ENCODE measurements at places on chromosomes 1 and 21.

- DNase-seq: no peak
Observed at GRCh38 chr1:77972080-77972479, 6.8 kb downstream of the FUBP1 start.

DNA sequence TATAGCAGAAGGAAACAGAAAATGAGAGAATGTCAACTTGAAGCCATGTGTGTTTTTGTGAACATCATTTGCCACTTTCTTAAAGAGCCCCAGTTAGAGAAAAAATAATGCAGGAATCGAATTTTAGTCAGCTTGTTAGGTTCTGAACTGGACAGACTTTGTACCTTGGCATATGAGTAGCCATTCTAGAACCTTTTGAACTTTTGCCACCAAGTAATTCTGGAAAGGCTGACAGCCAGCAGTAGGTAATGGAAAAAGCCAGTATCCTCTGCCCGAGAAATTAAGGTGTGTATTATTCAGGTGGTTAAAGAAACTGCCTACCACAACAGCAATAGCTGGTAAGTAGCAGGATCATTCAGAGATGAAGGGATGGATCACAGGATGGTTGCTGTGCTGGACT lies 20.7 kb downstream of the LRRC8D start:
- DNase-seq: no peak

DNA sequence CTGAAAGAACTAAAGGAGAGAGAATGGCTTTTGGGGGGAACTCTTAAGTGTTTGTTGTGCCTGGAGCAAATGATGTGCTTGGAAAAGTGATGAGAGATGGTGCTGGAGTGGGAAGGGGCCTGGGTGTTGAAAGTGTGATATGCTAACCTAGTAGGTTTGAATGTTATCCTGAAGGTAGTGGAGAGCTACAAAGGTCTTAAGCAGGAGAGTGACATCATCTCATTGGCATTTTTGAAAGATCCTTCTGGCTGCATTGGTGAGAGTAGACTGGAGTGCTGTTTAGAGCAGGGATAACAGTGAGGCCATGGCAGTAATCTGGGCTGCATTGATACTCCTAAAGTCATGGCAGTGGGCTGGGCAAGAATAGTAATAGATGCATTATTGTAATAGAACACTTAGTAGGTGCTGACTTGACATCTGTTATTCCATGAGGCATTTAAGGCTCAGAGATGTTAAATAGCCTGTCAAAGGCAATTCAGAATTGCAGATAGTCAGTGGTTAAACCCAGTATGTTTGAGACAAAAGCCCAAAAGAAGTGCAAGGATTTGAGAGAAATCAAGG lies 44.5 kb downstream of the MDM4 start:
- no peak for DNase-seq

- no peak for DNase-seq
Observed at GRCh38 chr1:183194527-183195141, 8.6 kb downstream of the LAMC2 start.

DNA sequence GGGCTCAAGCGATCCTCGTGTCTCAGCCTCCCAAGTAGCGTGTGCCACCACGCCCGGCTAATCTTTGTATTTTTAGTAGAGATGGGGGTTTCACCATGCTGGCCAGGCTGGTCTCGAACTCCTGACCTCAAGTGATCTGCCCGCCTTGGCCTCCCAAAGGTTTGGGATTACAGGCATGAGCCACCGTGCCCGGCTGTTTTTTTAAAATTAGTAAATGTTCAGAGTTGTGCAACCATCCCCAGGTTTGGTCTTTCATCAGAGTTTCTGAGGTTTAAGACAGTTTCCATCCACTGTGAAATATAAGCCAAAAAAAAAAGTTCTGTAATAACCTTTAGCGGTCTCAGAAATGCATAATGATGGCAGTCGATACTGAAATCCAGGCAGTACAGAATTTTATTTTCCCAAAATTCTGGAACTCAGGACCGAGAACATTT lies 550 bp upstream of the SYT11 start:
- DNase-seq: no peak

- no peak for DNase-seq
Observed at GRCh38 chr1:236220473-236220872, 61.3 kb downstream of the ERO1B start.

DNA sequence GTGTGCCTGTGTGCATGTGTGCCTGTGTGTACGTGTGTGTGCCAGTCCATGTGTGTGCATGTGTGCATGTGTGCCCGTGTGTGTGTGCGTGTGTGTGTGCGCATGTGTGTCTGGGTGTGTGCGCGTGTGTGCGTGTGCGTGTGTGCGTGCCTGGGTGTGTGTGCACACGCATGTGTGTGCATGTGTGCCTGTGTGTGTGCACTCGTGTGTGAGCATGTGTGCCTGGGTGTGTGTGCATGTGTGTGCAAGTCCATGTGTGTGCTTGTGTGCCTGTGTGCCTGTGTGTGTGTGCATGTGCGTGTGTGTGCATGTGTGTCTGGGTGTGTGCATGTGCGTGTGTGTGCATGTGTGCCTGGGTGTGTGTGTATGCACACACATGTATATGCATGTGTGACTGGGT lies 28.7 kb upstream of the COL6A2 start:
- no peak for DNase-seq

GRCh38 chr1:7940745-7941436 lies at the start of gene TNFRSF9:
TNFRSF9 (minus strand) TSS chr1:7940839; CDS start chr1:7939994, 845 bp downstream.
- no peak for DNase-seq

DNA sequence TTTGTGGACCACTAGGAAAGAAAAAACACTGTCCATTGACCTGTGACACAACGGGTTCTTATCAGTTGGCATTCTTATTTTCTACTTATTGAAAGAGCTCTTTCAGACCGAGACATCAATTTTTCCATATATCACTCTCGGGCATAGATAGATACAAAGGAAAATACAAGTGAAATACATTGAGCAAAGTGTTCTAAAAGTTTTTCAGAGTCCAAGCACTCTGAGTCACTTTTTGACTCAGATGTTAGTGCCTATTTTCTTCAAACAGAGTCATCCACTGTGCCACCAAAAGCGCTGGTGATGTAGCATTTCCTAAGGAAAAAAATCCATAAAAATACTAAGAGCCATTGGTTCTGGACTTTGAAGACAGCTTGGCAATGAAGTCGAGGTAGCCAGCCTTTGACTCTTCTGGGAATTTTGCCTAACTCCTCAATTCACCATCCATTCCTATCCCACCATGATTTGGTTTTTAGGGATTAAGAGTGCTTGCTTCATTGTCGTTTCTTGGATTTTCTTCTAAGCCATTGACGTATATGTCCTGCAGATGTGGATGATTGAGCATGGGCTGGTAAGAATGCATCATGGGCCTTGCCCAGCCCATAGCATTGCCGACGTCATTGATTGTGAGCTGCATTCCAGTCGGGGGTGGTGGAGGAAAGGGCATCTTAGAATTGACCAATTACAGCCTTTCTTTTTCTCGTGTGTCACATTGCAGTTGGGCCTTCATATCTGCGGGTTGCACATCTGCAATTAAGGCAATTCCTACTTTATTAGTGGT lies 10.6 kb downstream of the GALNT2 start:
- DNase-seq: no peak

GRCh38 chr1:184801503-184801902 lies 46.8 kb upstream of the EDEM3 start:
- no peak for DNase-seq

DNA sequence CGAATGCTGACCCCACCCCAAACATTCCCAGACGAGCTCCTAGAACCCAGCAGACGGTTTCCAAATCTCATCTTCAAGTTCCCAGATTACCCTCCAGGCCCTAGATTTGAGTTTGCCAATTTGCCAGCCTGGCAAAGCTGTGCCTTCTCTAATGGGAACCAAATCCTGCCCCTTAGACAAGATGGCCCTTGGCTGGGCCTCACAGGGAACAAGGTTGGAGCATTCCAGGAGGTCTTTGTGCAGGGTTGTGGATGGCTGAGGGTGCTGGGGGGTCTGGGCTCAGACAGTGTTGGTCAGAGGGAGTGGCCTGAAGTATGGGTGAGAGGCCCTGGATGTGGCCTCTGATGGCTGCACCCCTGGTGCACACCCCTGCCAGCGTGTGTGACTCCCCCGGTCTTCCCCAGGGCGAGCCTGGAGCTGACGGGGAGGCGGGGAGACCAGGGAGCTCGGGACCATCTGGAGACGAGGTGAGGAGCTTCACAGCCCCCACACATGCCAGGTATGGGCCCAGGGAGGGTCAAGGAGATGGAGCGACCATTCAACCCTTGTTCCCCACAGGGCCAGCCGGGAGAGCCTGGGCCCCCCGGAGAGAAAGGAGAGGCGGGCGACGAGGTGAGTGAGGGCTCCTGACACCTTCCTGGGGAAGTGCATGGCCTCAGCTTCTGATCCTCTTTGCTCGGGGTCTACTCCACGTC lies 10.2 kb downstream of the COL6A1 start:
- no peak for DNase-seq

- no peak for DNase-seq
Observed at GRCh38 chr1:98965394-98965793, 39.3 kb downstream of the PLPPR5 start.

DNA sequence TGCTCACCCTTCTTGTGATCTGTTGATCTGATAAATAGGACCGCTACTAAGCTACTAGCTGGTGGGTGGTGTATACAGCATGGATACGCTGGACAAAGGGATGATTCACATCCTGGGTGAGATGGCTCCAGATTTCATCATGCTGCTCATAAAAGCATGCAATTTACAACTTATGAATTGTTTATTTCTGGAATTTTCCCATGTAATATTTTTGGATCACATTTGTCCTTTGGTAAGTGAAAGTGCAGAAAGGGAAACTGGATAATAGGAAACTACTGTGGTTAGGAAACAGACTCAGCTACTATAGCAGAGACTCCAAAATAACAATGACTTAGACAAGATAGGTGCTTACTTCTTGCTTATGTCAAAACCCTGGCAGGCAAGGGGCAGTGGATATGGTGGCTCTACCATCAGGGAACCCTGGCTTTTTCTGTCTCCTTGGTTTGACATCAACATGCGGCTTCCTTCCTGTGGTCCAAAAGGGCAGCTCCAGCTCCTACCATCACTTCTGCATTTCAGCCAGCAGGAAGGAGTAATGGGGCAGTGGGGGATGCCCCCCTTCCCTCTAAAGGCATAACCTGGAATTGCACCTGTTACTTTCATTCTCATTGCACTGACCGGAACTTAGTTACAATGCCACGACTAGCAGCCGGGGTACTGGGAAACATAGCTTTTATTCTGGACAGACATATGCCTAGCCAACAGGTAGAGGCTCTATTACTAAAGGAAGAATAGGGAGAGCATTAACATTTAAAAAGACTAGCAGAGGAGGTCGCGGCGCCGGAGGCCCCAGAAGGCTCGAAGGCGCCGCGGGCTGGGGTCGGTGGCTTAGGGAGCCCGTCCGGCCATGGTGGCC lies 13.8 kb upstream of the AK2 start:
- no peak for DNase-seq

DNA sequence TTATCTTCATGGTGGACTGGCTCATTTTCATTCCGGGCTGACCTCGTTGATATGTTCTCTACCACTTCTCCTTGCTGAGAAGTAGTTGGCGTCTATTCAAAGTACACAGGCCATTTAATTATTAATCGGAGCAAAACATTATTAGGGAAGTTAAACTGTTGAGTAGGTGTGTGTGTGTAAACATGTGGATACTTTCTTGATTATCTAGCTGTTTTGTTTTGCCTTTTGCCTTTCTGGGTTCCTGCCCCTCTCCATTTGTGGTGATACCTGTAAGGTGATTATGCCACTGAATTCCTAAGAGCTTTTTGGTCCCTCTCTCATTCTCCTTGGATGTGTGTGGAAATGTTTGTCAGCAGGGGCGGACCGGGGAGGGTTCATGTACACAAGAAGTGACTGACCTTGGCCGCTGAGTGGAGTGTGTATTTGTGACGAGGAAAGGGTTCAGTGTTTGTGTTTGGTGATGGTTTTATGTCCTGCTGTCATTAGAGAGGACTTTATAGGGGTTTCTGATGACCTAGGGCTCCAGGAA lies 56.6 kb upstream of the PPP2R5A start:
- DNase-seq: no peak

DNA sequence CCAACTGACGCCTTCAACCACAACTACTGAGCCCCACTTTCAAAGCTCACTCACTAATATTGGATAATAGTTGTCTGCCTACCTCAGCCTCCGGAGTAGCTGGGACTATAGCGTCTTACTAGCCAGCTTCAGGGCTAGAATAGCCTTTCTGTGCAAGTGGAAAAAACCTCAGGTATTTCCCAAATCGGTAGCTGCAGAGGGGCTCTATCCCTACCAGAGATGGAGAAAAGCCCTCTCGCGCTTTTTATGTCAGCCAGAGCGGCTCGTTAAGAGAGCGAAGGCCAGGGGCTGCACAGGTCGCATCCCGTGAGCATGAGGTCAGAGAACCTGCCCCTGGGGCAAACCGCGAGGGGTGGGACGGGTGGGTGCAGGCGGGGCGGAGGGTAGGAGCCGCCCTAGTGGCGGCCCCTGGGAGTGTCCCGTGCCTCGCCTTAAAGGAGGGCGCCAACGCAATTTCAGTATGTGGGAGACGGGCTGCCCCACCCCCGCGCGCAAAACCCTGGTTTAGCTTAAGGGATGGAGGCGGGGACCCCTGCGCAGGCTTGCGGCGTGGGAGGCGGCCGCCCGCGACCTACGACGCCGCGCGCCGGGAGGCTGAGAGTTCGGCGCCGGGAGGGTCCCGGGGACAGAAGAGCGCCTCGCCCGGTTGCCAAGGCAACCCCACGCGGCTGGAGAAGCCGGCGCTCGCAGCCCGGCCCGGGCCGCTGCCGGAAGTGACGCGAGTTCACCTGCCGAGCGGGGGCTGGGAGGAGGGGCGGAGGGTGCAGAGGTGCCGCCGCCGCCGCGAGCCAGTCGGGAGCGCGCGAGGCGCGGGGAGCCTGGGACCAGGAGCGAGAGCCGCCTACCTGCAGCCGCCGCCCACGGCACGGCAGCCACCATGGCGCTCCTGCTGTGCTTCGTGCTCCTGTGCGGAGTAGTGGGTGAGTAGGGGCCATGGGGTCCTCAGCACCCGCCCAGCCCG lies at the start of gene CXADR:
CXADR (plus strand) TSS at position 791 of the 961 bp plus-strand sequence; CDS start at position 878, 87 bp downstream.
- peak; percentile 88 for DNase-seq

DNA sequence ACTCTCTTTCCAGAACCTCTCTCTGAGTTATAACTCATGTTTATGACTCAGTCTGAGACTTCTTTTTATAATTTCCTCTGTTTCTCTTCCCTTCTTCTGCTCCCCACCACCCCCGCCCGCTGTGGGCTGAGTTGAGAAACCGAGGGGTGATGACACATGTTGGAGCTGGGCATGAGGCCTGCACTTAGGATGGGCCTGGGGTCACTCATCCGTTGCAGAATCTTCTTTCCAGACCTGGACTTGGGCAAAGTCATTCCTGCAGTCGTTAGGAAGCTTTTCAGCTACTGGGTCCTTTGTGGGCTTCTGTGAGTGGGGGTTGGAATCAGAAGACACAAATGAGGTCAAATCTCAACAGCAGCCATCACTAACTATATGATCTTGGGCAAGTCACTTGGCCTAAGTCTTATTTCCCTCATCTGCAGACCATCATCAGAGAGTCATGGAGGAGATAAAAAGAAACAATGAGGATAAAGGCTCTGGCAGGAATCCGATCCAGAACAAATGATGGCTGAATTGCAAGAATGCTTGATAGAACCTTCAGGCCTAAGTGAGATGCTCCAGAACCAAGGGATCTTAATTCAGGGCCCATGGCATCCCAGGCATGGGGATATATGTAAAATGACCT lies 53.4 kb downstream of the RPS6KA1 start:
- DNase-seq: no peak

GRCh38 chr21:29189353-29189752 lies 58.9 kb downstream of the MAP3K7CL start:
- no peak for DNase-seq

GRCh38 chr1:180241716-180242544 lies 11.9 kb downstream of the LHX4 start:
- DNase-seq: no peak

GRCh38 chr1:166119471-166119965 lies 47.3 kb downstream of the FAM78B start:
- DNase-seq: no peak

- no peak for DNase-seq
Observed at GRCh38 chr21:41147096-41147978, 20.6 kb upstream of the BACE2 start.
